ENCODE measurements at places on chromosomes 4 and X.

DNA sequence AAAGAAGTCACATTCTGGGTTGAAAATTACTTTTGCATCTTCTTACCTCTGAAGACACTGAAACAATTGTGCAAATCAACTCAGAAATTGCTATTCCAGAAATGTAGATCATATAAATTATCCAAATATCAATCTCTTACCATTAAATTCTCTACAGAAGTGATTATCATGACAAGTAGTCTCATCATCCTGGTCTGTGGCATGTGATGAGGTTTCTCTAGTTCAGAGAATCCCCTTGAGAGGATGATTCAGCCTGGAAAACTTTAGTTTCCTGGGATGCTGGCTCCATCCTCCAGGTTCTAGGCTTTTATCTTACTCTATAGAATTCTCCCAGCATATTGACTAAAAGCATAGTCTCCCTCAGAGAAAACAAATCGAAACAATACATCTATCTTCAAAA is 76.2 kb upstream of the S100G start:
- peak; percentile 82 for DNase-seq

DNA sequence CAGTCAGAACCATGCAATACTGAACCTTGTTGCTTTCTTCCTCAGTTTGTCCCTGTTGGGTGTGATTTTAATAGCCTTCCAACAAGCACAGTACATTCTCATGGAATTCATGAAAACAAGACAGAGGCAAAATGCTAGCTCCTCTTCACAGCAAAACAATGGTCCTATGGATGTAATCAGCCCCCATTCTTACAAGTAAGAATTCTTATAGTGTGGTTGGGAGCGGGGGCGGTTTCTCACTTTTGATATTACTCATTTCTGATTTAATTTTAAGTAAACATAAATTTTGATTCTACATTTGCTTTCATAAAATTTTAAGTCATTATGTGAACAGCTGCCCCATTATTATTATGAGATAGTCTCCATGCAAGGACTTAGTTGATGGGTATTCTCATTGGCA is 80.8 kb upstream of the TLR2 start:
- DNase-seq: no peak

DNA sequence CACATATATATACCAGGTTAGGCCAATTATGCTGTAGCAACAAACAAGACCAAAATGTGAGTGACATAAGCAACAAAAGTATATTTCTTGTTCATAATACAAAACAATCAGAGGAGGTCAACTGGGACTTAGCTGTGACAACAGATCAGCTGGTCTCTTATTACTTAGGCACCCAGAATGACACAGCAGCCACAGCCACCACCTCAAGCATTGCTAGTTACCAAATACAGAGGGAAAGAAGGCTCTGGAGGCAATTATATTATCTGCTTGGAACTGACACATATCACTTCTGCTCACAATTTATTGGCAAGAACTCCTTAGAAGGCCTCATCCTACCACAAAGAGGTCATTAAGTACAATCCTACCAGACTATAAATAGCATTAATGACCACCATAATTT is 15.2 kb downstream of the ATOH1 start:
- no peak for DNase-seq

GRCh38 chr4:4820261-4820660 is 39.2 kb upstream of the MSX1 start:
- DNase-seq: no peak

DNA sequence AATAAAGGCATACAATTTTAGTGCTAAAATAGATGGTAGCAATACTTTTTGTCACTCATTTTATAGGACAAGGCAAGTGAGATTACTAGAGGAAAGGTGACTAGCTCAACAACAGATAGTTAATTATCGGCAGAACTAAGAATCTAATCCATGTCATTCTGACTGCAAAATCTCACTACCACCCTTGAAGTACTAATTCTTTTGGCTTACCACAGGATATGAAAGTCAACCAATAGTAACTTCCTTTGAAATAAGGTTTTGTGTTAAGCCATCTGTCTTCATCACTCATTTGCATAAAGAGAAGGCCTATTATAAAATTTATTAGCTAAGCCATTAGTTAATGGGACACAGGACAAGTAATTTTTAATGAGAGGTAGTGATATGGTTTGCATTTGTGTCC is 25.3 kb upstream of the ZMAT1 start:
- no peak for DNase-seq

DNA sequence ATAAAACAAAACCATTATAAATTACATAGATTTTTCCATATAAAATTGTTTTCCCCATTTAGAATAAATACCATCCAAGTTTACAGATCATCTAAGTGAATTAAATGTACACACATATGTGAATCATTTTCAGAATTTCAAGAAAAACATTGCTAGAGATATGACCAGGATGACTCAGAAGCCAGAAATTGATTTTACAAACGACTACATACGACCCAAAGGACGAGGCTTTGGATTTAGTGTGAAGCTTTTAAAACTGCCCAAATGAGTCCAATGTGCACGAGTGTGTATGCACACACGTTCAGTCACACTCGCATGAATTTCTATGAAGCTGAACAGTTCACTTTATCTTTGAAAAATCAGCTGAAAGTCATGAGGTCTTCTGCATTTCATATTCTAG is 37.9 kb downstream of the MFAP3L start:
- DNase-seq: no peak

GRCh38 chrX:53018627-53019026 is 30.0 kb upstream of the GPR173 start:
- no peak for DNase-seq

GRCh38 chr4:162839814-162840213 is 326.9 kb downstream of the NAF1 start:
- DNase-seq: no peak

GRCh38 chr4:8706216-8707044 is 113.9 kb downstream of the CPZ start:
- no peak for DNase-seq

DNA sequence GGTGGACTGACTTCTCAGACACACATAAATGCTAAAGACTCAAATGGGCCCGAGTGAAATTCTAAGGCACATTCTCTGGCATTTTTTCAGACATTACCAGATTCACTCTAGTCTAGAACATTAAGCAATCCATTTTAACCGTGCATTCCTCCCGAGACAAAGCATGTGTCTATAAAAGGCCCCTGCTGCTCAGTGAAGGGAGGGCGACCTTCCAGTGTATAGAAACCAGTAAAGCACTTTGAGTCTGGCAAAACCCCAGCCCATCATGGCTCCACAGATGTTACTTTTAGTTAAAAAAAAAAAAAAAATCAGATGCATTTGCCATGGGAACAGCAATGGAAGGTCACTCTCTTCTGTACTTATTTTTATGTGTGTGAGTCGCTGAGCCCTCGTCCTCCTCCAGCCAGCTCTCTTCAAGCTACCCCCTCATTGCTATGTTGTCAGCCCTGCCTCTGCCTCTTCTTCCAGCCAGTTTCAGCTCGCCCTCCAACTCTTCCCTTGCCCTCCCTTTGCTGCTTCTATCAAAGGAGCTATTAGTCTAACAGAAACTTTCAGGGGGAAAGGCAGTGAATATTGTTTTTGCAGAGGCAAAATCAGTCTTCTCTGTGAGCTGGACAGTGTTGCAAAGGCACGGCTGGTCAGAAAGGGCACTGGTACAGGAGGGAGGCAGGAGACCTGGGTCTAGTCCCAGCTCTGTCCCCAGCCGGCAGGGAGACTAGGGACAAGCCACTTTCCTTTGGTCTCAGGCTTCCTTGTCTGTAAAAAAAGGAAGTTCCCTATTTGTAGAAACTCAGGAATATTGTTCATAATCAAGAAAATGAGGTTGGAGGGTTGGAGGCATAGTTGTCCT is 644.2 kb downstream of the ZNF674 start:
- DNase-seq: peak; percentile 56

GRCh38 chr4:140353786-140354185 is 19.7 kb upstream of the SCOC start:
- no peak for DNase-seq

- DNase-seq: no peak
Measured at GRCh38 chr4:152356428-152357034, 179.4 kb downstream of the FBXW7 start.

DNA sequence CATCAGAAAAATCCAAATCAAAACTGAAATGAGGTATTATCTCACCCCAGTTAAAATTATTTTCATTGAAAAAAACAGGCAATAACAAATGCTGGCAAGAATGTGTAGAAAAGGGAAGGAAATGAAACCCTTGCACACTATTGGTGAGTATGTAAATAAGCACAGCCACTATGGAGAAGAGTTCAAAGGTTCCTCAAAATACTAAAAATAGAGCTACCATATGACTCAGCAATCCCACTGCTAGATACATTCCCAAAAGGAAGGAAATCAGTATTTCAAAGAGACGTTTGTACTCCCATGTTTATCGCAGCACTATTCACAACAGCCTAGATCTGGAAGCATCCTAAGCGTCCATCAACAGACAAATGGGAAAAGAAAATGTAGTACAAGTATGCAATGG is 932.4 kb downstream of the PCDH18 start:
- DNase-seq: no peak

GRCh38 chrX:106177106-106177981 is 9.2 kb downstream of the PWWP3B start:
- no peak for DNase-seq

DNA sequence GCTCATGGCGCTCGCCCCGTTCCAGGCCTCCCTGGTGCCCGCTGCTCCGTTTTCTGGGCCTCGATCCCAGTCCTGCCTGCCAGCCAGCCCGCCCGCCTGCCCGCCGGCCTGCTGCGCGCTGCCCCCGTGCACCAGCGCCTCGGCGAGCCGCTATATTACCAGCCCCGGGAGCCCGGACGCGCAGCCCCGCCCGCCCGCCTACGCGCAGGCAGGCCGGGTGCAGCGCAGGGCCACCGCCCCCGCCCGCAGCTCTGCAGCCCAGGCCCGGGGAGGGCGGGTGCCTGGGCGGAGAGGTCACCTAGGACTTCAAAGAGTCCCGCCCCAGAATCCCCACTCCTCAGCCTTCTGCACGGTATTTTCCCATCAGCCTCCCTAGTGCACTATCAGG is at the start of gene MAOB:
TSS of gene MAOB (minus strand) at position 157 of the 388 bp plus-strand sequence. CDS start at position 6, 151 bp downstream.
- DNase-seq: no peak

GRCh38 chr4:154719087-154719486 is 24.7 kb upstream of the LRAT start:
- no peak for DNase-seq

DNA sequence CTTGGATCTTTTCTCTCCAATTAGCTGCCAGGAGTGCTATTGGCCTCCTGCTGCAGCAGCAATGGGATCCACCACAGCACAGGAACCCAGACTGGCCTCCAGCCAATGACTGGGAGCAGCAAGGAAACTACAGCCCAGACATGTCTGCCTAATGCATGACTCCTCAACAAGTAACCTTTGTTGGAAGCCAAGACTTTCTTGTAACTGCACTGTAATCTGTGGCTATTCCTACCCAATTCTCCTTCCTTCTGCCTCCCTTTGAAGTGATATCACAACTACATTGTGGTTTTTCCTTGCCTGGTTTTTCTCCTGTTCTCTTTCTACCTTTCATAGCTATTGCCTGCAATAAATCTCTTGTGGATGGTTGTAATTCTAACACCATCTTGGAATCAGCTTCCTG is 39.8 kb downstream of the SNCA start:
- no peak for DNase-seq

- DNase-seq: no peak
Measured at GRCh38 chr4:145538596-145538995, 56.9 kb downstream of the SMAD1 start.

- DNase-seq: no peak
Measured at GRCh38 chr4:101175896-101176676, 171.2 kb downstream of the PPP3CA start.

GRCh38 chrX:48883729-48884128 is 13.8 kb downstream of the TIMM17B start:
- no peak for DNase-seq

DNA sequence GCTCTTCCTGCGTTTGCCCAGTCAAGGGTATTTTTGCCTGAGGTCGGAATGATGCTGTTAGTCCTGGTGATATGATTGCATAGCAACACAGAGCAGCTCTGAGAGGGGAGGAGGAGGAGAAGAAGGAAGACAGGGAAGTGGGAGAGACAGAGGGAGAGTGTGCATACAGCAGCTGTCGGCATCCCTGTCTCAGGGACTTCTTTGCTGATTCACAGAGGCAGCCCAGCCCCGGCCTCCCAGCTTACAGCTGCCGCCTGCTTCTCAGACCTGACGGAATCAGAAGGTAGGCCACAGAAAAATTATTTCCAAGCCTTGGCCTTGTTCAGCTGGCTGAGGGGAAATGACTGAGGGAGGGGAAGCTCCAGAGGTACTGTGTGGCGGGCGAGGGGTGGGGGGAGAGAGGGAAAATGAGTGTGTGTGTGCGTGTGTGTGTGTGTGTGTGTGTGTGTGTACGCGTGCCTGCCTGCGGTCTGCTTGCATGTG is 319 bp downstream of the DRP2 start:
- DNase-seq: no peak
